ENCODE measurements at places on chromosomes 3 and 15.

DNA sequence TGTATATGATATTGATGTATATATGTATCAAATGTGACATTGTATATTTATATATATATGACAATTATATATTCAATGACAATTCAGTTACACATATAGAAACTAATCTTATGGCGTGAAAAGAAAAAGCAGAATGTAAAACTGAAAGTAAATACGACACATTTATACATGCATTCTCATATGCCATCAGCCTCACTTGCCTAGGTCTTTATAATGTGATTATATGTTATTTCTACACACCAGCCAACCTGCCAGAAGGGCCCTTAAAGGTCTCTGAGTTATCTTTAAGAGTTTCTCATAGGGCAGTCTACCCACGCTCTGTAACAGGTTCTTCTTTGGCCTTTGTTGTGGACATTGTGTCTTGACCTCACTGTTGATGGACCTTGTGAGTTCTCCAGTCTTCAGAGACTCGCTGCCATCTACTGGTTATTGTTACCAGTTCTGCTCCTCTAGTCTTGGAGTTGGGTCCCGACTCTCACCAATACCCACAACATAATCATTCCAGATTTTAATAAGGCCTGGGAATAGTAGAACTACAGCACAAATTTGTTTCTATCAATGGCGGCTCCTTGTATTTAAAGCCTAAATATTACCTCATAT lies 371.5 kb upstream of the GOLIM4 start:
- DNase-seq = no peak

DNA sequence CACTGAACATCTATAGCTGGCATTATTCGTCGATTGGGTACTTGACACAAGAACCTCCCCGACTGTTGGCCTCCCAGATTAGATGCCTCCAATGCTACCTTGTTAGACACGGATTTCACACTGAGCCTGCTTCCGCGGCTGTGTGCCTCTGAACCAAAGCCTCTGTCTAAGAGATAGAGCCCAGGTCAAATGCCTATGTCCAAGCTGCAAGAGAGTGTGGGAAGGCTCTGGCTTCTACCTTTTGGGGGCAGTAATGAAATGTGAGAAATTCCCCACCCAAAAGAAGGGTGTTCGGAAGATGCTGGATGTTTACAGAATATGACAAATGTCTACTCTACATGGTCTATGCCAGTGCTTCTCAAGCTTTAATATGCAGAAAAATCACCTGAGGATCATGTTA lies 2.0 kb upstream of the RPUSD2 start:
- DNase-seq = no peak

DNA sequence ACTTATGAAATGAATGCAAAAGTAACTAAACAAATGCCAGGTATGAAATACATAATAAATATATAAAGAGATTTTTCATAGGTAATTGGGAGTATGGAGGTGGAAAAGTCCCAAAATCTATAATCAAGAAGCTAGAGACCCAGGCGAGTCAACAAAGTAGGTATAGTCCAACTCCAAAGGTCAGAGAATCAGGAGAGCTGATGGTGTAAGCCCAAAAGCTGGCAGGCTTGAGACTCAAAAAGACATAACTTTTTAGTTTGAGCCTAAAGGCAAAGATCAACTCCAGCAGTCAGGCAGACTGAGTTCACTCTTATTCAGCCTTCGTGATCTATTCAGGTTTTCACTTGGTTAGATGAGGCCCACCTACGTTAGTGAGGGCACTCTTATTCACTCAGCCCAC lies 157.4 kb upstream of the TMCO5A start:
- no peak for DNase-seq

DNA sequence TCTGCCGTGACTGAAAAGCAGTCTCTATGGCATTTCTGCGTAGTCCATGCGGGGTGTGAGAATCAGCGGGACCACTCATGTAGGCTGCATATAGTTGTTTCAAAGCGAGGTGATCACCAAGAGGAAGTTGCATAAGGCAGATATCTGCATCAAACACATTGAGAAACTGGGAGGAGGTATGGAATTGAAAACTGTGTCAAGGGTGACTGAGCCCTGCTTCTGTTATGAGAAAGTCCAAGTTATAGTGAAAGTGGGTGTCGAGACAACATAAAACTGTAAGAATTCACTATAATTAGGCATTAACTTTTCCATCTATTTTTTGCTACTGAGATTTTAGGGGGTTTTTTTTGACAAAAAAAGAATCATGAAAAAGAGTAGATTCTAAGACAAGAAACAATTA lies 109.3 kb downstream of the ZIC1 start:
- DNase-seq = no peak

DNA sequence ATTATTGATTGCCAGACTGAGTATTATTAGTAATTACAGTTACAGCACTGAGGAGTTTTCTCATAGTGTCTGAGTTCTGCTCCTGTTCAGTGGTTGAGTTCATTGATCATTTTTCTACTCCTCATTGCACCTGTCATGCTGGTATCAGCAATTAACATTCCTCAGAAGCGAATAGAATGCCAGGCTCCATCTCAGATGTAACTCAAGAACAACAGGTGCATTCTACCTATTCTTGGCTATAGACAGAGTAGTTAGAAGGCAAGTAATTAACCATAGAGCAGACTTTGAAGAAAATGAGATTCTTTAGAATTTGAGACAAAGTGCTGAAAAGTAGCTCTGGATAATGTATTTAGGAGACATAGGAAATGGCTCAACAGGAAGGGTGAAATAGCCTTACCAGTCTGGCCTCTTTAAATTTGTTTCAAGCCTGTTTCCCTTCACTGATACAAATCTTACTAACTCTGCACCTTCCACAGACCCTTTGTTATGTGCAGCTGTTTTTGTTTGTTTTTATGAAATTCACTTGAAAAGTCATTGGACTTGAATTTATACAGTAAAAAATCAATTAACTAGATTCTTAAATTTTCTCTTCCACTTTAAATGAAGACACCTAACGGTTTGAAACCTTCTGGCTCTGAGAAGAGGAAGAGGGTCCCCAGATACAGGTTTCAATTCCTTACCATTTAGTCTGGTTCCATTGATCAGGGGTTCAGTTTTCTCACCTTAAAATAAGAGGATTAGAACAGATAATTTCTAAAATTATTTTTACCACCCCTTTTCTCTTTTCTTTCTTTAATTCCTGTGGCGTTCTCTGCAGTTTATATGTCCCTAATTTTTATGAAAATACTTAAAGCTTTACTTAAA lies 109.6 kb downstream of the FNDC3B start:
- DNase-seq = no peak

GRCh38 chr3:140586311-140586710 lies 91.6 kb upstream of the TRIM42 start:
- DNase-seq = no peak

- DNase-seq = no peak
Measured at GRCh38 chr15:35308802-35309201, 223.7 kb upstream of the NANOGP8 start.

DNA sequence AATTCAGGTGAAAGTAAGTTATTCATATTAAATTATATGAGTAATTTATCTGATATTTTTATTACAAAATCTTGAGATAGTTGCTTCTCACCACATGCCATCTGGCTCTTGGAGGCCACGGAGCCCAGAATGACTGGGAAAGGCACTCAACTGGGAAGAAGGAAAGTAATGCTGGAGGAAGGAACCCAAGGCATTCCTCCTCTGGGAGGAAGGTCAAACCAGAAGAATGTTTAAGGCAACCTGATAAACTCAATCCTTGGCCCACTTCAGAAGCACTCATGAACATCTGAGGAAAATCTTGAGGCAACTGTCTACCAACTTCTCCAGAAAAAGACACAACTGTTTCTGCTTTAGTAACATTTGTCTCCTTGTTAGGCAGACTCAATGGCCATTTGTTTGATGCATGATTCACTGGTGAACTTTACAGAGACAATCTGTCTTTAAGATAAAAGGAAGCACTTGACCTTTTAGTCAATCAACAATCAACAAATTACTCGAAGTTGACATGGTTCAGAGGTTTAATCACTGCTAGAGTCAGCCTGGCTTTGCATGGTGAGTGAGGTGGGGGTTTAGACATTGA lies 261.4 kb upstream of the MME start:
- no peak for DNase-seq

DNA sequence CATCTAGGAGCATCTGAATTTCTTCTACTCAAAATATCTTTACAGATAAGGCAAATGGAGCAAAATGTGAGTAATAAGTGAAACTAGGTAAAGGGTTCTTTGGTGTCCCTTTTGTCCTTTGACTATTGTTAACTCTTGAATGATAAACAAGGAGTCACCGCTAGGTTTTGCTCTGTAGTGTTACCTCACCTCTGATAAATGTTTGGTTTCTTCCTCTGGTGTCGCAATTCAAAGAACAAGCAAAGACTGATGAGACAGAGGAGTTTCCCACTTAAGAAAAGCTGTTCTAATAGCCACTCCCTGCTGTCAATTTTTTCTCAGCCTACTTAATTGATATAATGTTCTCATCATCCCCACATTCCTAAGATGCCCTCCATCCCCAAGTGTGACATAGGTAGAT lies 925.9 kb downstream of the IGSF11 start:
- DNase-seq = no peak

- DNase-seq = no peak
Measured at GRCh38 chr15:60375306-60375705, 22.5 kb downstream of the ANXA2 start.

DNA sequence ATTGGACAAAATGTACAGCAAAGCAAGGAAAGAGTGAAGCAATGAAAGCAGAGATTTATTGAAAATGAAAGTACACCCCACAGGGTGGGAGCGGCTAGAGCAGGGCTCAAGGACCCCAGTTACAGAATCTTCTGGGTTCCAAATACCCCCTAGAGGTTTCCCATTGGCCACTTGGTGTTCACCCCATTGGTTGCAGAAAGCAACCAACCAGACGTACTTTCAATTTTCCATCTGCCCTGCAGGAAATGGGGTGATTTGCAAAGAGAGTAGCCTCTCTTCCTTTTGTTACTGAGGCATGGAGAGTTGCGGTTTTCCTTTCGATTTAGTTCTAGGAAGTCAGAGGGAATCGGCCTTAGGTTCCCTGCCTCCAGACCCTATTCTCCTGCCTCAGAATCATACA lies 2.4 kb downstream of the PML start:
- DNase-seq = peak; percentile 65
